ENCODE measurements at places on chromosomes 4 and X. TPM values are rescaled to one million over a fixed set of nuclear protein-coding genes. Genes with fewer than 3 reads are reported as not detected.

DNA sequence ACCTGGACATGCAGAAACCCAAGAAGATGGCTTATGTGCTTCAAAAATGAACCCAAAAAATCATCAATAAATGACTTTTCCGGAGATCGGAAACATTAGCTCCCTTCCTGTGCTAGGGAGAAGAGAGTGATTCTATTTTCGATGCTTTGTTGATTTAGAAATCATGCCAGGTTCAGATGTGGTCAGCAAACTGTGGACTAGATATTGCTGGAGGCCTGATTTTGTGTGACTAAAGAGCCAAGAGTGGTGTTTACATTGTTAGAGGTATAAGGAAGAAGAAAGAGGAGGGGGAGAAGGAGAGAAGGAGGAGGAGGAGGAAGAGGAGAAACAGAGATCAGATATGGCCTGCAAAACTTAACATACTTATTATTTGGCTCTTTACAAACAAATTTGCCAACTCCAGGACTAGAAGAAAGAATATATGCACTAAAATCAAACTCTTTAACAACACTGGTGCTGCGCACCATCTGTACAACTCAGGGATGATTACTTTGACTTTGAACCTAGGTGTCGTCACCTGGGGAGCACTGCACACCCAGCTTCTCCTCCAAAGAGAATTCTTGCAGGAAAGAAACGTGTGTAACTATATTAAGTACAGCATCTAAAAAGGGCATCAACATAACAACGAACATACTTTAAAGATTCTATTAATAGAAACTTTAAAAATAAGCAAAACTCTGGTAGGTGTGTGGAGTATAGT is 664.9 kb upstream of the LCORL start:
- no peak for DNase-seq

GRCh38 chr4:3476936-3477749 is 14.0 kb downstream of the DOK7 start:
- no peak for DNase-seq

DNA sequence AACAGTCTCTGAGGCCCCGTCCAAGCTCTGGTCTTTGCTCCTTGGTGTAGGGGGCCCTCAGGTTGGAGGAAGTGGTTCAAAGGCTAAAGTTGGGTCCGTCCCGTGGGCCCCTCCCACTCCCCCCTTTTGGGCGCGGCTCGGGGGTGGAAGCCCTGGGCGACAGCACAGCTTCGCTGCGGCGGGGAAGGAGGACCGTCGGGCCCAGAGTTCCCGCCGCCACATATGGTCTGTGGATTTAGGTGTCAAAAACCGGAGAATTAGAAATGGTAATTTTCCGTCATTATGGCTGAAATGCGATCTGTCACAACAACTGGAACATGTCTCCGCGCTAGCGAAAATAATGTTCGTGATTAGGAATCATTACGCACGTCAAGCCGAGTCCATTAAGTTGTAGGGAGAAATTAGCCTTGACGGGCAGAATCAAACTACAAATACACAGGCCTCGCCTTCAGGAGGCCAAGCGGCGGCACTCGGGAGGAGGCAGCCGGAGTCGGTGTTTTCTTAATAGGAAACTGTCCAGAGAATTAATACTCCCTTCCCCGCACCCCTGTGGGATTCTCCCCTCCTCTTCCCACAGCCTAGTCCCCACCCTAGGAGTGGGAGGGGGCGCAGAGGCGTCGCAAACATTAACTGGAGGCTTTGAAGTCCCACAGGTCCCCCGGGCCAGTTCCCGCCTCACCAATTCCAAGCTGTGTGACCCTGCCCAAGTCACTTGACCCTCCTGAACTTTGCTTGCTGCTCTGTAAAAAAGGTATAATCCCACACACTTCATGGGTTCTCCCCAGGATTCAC is 15.0 kb downstream of the NKX3-2 start:
- DNase-seq = no peak

- DNase-seq = no peak
Measured at GRCh38 chrX:133892337-133892736, 93.1 kb downstream of the GPC3 start.

Gene MAB21L2
- not detected for total RNA-seq

Gene CT45A8
- not detected for total RNA-seq
